ENCODE measurements at places on chromosomes 16 and 17. TPM values are rescaled to one million over a fixed set of nuclear protein-coding genes. Genes with fewer than 3 reads are reported as not detected.

The ABAT gene
- 14.2 TPM for total RNA-seq

The PRRT2 gene
- total RNA-seq: 0.78 TPM

The STX1B gene
- 1.3 TPM for total RNA-seq

The FOXL1 gene
- 14.5 TPM for total RNA-seq

The SLC16A13 gene
- 10.4 TPM for total RNA-seq

The CCL5 gene
- 28.7 TPM for total RNA-seq

DNA sequence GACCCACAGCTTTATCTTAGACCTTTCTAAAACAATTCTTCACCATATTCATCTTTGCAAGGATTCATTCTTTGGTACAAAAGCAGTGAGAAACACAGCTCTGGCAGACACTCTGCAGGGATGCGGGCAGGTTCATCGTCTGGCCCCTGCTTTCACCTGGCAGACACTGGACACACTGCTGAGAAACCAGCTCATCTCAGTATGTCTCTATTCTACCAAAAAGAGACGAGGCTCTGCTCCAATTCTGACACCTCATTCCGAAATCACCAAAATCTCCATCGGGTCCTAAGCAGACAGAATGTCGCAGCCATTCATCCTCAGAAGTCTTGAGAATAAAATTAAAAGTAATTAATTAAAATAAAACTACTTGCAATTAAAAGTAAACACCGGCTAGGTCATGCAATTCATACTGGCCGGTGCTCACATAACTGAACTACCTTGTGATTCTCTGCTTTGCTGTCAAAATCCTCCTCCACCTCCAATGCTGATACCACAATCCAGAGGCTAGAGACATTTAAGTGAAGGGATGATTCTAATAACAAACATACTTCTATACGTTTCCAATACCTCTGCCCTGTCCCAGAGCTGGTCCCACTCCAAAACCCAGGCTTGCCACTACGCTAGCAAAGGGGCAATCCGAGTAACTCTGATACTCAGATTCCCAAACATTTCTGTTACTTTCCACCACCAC, 1.3 kb downstream of the RNF157 start:
- H3K27me3 ChIP-seq: no peaks in the 10 kb centered on the region
- H3K4me1 ChIP-seq: peaks cover 12% of the 10 kb centered on the region
- peaks cover 25% of the 10 kb centered on the region for H3K36me3 ChIP-seq
- no peak for DNase-seq

GRCh38 chr16:566475-567372, at the start of gene NHLRC4:
TSS of gene NHLRC4 (plus strand) at chr16:567005. CDS start at chr16:568048, 1,043 bp downstream.
- peaks cover 13% of the 10 kb centered on the region for H3K4me1 ChIP-seq
- H3K36me3 ChIP-seq: peaks cover 29% of the 10 kb centered on the region
- H3K27me3 ChIP-seq: peaks cover 46% of the 10 kb centered on the region
- no peak within 1 kb of the TSS for H3K4me3 ChIP-seq

- peaks cover 22% of the 10 kb centered on the region for H3K4me1 ChIP-seq
- H3K27me3 ChIP-seq: no peaks in the 10 kb centered on the region
- H3K36me3 ChIP-seq: peaks cover 4% of the 10 kb centered on the region
- H3K4me3 ChIP-seq: no peak overlapping the region
- no peak for DNase-seq
These were observed 101.1 kb downstream of the XYLT1 start for GRCh38 chr16:17369421-17370222.

DNA sequence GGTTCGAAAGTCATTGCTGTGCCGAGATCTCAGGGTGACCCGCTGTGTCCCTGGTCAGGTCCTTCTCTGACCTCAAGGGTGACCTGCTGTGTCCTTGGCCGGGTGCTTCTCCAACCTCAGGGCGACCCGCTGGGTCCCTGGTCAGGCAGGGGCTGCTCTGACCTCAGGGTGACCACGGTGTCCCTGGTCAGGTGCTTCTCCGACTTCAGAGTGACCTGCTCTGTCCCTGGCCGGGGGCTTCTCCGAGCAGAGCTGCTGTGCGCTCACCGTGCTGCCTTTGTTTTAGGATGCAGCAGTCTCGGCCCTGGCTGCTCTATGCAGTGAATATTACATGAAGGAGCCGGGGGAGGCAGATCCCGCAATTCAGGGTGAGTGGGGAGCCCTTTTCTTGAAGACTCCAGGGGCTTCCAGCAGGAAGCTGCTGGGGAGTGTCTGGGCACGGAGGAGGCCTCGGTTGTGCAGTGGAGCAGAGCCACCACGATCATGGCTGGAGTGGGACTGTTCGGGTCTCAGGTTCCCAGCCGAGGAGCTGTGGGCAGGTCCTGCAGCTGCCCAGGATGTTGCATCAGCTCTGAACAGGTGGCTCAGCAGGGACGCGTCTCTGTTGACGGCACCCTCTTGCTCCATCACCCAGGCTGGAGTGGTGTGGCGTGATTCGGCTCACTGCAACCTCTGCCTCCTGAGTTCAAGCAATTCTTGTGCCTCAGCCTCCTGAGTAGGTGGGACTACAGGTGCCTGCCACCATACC, 83.7 kb upstream of the ZNF750 start:
- H3K4me1 ChIP-seq: no peaks in the 10 kb centered on the region
- H3K27me3 ChIP-seq: no peaks in the 10 kb centered on the region
- no peak overlapping the region for H3K27ac ChIP-seq
- no peak overlapping the region for H3K4me3 ChIP-seq
- H3K36me3 ChIP-seq: peaks cover 11% of the 10 kb centered on the region

GRCh38 chr16:29877266-29877961, 14.4 kb upstream of the CDIPT start:
- no peak overlapping the region for H3K27ac ChIP-seq
- H3K4me1 ChIP-seq: no peaks in the 10 kb centered on the region
- H3K36me3 ChIP-seq: peaks cover 13% of the 10 kb centered on the region
- H3K27me3 ChIP-seq: no peaks in the 10 kb centered on the region
- DNase-seq: no peak

GRCh38 chr17:77321649-77322513, 181.1 kb downstream of the SEC14L1 start:
- peak overlapping the region; percentile 76 for H3K4me3 ChIP-seq

DNA sequence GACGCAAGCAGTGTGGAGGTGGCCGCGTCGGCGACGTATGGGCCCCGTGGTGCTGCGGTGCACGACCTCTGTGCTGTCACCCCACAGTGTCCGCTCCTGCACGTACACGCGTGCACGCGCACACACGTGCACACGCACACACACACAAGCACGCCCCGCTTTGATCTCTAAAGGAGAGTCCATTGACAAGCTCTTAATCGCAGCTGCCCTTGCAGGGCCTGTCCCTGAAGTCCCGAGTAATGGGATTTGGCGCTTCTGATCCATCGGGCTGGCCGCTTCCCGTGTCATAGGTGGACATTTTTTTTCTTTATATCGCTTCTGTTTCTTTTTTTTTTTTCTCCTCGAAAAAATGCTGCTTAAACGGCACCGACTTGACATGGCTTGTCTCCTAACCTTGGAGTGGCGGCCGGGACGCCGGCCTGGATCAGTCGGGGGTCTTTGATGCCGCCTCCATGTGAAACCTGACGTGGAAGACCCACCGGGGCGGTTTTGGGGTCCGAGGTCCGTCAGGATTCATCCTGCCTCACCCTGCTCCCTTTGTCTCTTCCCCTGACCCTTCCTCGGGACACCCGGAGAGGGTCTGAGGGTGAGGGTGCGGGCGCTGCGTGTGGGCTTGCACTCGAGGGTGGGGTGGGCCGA, 8.3 kb upstream of the AXIN1 start:
- H3K4me3 ChIP-seq: no peak overlapping the region
- peaks cover 14% of the 10 kb centered on the region for H3K36me3 ChIP-seq
- no peak for DNase-seq
- H3K27ac ChIP-seq: no peak overlapping the region
- H3K4me1 ChIP-seq: no peaks in the 10 kb centered on the region

GRCh38 chr17:66952681-66953629, 11.6 kb upstream of the CACNG4 start:
- H3K27ac ChIP-seq: peak overlapping the region; percentile 92
- DNase-seq: no peak
- peaks cover 51% of the 10 kb centered on the region for H3K4me1 ChIP-seq
- H3K27me3 ChIP-seq: no peaks in the 10 kb centered on the region

DNA sequence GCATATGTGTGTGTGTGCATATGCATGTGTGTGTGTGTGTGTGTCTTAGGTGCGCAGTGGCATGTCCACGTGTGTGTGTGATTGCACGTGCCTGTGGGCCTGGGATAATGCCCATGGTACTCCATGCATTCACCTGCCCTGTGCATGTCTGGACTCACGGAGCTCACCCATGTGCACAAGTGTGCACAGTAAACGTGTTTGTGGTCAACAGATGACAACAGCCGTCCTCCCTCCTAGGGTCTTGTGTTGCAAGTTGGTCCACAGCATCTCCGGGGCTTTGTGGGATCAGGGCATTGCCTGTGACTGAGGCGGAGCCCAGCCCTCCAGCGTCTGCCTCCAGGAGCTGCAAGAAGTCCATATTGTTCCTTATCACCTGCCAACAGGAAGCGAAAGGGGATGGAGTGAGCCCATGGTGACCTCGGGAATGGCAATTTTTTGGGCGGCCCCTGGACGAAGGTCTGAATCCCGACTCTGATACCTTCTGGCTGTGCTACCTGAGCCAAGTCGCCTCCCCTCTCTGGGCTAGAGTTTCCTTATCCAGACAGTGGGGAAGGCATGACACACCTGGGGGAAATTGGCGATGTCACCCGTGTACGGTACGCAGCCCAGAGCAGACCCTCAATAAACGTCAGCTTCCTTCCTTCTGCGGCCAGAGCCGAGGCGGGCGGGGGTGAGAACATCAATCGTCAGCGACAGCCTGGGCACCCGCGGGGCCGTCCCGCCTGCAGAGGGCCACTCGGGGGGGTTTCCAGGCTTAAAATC, 47.6 kb downstream of the IL21R start:
- no peak overlapping the region for H3K4me3 ChIP-seq
- no peaks in the 10 kb centered on the region for H3K36me3 ChIP-seq
- DNase-seq: no peak
- no peak overlapping the region for H3K27ac ChIP-seq
- peaks cover 75% of the 10 kb centered on the region for H3K27me3 ChIP-seq

- H3K27me3 ChIP-seq: peaks cover 69% of the 10 kb centered on the region
- H3K4me1 ChIP-seq: peaks cover 10% of the 10 kb centered on the region
- H3K4me3 ChIP-seq: no peak overlapping the region
- no peak overlapping the region for H3K27ac ChIP-seq
These were observed 43.2 kb upstream of the ZFHX3 start for GRCh38 chr16:73091174-73091573.

GRCh38 chr16:30889721-30890120, 4.2 kb downstream of the BCL7C start:
- no peak for DNase-seq
- no peaks in the 10 kb centered on the region for H3K27me3 ChIP-seq
- peaks cover 42% of the 10 kb centered on the region for H3K36me3 ChIP-seq
- H3K4me3 ChIP-seq: no peak overlapping the region
- H3K4me1 ChIP-seq: peaks cover 21% of the 10 kb centered on the region

DNA sequence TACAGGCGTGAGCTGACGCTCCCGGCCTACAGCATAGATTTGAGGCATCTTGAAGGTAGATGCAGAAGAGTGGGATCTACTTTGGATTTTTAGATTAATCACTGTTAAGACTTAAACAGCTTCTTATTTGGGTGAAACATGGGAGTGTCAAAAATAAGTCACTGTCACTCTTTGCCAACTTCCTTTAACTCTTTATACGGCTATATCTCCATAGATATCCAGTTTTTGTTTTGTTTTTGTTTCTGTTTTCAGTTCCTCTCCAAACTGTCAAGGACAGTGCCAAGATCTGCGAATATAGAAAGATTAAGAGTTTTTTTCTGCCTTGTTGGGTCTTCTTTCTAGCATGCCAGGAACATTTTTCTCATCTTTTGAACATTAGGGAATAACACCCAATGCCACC, 706.1 kb downstream of the WWOX start:
- no peak overlapping the region for H3K4me3 ChIP-seq
- no peak overlapping the region for H3K27ac ChIP-seq
- no peaks in the 10 kb centered on the region for H3K27me3 ChIP-seq
- no peak for DNase-seq
- H3K4me1 ChIP-seq: no peaks in the 10 kb centered on the region

- peak overlapping the region; percentile 21 for H3K4me3 ChIP-seq
- peak; percentile 53 for DNase-seq
- peaks cover 76% of the 10 kb centered on the region for H3K4me1 ChIP-seq
These were observed 5.9 kb downstream of the BAIAP2 start for GRCh38 chr17:81040791-81041337.

GRCh38 chr17:73934696-73935095, 268.8 kb upstream of the RPL38 start:
- no peaks in the 10 kb centered on the region for H3K4me1 ChIP-seq
- no peak overlapping the region for H3K4me3 ChIP-seq
- H3K27ac ChIP-seq: no peak overlapping the region
- DNase-seq: no peak
- H3K36me3 ChIP-seq: no peaks in the 10 kb centered on the region

- peaks cover 35% of the 10 kb centered on the region for H3K4me1 ChIP-seq
- no peaks in the 10 kb centered on the region for H3K27me3 ChIP-seq
- no peak overlapping the region for H3K4me3 ChIP-seq
These were observed 5.1 kb downstream of the MMD start for GRCh38 chr17:55416470-55417052.

DNA sequence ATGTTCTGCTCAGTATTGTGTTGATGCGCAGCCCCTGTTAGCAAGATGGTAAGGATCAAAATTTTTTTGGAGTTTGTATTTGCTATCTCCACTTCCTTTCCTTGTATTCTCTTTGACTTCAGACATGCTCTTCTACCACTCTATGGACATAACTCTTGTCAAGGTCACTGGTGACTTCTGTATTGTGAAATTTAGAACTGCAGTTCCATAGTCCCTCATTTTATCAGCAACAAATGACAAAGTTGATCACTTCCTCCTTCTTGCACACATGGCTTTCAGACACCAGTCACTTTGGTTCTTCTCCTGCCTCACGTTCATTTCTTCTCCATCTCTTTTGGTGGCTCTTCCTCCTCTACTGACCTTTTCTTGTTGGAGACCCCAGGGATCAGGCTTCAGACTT, 21.1 kb downstream of the COX11 start:
- H3K36me3 ChIP-seq: peaks cover 10% of the 10 kb centered on the region
- H3K4me3 ChIP-seq: no peak overlapping the region
- H3K27ac ChIP-seq: no peak overlapping the region

Data from Calu3 (cell line).